ENCODE measurements at places on chromosomes 5 and 9.

- DNase-seq: no peak
Measured at GRCh38 chr9:129163753-129164152, 14.3 kb downstream of the IER5L start.

GRCh38 chr5:9440517-9440916 is 105.4 kb downstream of the SEMA5A start:
- DNase-seq: no peak

DNA sequence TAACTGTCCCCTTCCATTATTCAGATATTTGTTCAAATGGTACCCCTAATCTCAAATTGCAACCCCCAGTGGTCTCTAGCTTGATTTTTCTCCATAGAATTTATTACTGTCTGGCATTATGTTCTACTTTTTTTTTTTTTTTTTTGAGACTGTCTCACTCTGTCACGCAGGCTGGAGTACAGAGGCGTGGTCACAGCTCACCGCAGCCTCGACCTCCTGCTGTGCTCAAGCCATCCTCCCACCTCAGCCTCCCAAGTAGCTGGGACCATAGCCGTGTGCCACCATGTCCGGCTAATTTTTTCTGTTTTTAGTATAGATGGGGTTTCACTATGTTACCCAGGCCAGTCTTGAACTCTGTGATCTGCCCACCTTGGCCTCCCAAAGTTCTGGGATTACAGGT is 2.0 kb upstream of the REEP5 start:
- no peak for DNase-seq

DNA sequence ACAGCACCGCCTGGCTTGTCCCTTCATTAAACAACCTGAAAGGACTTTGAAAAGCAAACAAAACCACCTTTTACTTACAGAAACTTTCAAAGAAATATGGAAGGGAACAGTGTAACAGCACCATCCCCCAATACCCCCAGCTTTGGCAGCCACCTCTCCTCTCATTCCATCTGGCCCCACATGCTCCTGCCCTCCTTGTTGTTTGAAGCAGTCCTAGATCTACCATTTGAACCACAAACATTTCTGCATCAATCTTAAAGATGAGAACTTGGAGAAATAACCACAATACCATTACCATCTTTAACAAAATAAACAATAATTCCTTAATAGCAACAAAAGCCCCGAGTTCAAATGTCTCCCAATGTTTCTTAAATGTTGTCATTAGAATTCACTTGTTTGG is 17.8 kb upstream of the COL15A1 start:
- DNase-seq: no peak

- DNase-seq: no peak
Measured at GRCh38 chr5:134328619-134329018, 38.4 kb downstream of the CDKL3 start.

DNA sequence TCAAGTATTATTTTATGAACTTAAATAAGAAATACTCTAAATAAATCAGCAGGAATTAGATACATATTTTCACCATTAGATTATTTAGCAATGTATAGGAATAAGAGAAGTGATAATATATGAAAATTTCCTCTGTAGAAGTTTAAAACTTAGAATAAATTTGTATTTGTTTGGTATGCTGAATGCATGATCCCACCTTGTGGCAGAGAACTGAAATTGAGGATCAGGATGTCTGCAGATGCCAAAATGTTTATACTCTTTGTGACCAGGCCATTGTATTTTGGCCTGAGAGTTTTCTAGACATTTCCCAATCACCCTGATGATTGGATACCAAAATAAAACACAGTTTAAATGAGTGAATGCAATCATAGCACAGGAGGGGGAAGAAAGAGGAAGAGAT is 6.3 kb downstream of the TYRP1 start:
- DNase-seq: no peak

DNA sequence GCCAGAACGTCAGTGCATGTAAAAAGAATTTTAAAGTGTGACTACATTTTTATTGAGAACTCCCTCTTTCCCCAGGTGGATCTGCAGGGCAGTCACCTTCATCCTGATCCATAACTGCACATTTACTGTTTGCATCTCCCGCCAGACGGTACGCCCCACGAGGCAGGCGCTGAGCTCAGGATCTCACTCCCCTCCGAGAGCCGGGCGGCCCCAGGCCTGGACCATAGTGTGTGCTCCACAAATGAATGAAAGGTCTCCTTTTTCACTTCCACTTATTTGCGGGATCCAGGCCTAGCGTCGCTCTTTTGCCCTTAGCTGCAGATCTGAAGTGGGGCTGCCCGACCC is 378 bp downstream of the DROSHA start:
- DNase-seq: no peak

GRCh38 chr9:135522931-135523330 is 1.7 kb downstream of the LCN1 start:
- no peak for DNase-seq

DNA sequence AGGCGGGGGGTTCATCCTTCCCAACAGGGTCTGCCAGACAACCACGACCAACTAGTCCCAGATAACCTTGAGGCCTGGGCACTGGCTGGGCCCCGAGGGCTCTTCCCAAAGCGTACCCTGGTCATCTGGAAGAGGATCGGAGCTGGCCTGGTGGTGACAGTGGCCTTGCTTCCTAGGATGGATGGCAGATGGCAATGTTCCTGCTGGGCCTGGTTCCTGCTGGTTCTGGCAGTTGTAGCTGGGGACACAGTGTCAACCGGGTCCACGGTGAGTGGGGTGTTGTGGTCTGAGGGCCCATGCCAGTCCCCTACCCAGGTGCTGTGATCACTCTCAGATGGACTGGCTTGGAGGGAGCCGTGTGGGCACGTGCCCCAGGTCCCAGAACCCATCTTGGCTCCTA is 2.0 kb downstream of the ADAMTSL2 start:
- DNase-seq: no peak

- no peak for DNase-seq
Measured at GRCh38 chr5:151947931-151948608, 23.4 kb upstream of the GLRA1 start.

DNA sequence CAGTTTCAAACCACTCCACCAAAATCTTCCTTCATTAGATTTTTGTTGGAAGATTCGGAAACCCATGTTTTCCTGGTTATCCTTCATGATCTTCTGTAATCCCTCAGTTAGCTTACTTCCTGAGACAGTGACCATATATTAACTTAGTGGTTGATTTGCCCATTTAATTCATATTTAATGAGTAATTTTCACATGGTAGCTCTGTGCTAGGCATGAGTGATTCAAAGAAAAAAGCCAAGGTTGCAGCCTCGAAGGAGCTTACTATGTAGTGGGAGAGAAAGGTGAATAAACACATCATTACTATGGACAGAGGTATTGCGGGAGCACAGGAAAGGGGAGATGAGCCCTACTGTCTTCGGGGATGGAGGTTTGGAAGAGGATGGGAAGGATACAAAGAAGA is 158.5 kb downstream of the TLE1 start:
- DNase-seq: no peak

DNA sequence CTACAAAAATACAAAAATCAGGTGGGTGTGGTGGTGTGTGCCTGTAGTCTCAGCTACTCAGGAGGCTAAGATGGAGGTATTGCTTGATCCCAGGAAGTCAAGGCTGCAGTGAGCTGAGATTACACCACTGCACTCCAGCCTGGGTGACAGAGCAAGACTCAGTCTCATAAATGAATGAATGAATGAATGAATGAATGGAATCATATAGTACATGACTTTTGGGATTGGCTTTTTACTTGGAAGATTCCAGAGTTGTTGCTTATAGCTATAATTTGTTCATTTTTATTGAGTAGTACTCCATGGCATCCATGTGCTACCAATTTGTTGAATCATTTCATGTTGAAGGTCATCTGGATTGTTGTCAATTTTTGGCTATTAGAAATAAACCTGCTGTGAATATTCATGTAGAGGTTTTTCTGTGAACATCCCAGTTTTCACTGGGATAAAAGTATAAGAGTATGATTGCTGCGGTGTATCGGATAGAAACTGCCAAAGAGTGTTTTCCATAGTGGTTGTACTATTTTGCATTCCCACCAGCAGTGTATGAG is 19.9 kb downstream of the ERBIN start:
- DNase-seq: no peak

- no peak for DNase-seq
Measured at GRCh38 chr5:33631139-33631538, 190.4 kb downstream of the TARS1 start.

All from stimulated activated CD8-positive, alpha-beta memory T cell treated with anti-CD3 and anti-CD28 coated beads, Interleukin-15, amount 100 ng/mL, for 1 hour (primary cell).